RPMI8226 (cell line): ENCODE measurements at places on chromosomes 13 and 19.

DNA sequence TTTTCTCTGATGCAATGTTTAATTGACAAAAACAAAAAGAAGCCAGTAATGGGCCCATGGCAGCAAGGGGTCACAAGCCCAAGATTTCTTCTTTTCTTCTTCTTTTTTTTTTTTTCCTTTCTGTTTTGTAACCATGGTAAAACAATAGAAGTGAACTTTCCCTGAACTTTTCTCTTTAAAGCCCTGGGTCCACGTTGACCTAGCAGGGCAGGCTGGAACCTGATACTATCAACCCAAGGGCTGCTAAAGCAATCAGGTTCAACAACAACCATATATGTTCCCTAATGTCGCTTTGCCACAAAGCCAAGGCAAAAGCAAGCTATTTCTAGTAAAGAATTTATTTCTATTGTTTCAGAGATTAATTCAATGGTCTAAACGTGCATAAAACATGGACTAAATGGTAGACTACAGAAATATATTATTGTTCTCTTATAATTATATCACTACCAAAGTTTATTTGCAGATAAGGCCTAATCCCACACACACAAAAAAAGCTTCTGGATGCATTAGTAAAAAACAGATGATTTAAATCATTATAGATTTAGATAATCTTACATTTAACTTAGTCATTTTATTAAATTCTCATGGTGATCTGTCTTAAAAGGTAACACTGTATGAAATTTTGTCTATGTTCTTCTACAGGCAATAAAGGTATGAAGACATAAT, 153.9 kb downstream of the DACH1 start:
- no peak for DNase-seq

DNA sequence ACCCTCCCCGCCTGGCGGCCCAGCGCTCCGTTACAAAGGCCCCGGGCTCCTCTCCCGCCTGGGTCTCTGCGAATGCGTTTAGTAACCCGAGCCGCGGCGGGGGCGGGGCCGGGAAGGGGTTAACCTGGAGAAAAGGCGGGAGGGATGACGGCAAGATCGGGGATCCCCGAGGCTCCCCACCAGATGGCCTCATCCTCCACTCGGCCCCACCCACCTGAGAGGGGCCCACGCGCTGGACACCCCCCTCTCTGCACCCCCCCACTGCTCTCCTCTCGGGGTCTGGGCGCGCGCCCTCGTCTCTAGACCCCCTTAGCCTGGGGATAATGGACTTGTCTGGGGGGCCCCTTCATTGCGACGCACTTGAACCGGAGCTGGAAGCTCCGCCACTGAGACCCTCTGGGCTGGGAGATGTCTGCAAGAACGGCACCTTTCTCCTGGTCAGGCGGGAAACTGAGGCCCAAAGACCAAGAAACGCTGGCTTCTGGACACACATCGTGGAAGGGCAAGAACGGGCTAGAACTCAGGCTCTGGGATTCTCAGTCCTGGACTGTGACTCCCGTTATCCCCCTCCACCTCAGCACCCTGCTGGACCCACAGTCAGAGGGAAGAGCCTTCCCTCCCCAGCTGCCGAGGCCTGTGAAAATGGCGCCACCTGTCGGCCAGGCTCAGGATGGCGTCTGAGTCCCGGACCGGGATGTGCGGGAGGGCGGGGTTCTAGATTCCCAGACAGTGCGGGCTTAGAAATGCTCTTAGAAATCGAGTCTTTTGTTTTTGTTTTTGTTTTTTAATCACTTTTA, 2.9 kb upstream of the LTBP4 start:
- peak; percentile 72 for DNase-seq

GRCh38 chr13:73204952-73205351, 146.1 kb downstream of the KLF5 start:
- no peak for DNase-seq

- DNase-seq, result no peak
Observed at GRCh38 chr19:53004242-53004641, 9.5 kb upstream of the ERVV-1 start.

GRCh38 chr13:54018485-54018884, 989.9 kb downstream of the OLFM4 start:
- DNase-seq, result no peak

- DNase-seq, result peak; percentile 60
Observed at GRCh38 chr19:13095393-13095784, 7.3 kb downstream of the LYL1 start.

- DNase-seq, result no peak
Observed at GRCh38 chr13:37595162-37595561, 3.4 kb downstream of the POSTN start.

DNA sequence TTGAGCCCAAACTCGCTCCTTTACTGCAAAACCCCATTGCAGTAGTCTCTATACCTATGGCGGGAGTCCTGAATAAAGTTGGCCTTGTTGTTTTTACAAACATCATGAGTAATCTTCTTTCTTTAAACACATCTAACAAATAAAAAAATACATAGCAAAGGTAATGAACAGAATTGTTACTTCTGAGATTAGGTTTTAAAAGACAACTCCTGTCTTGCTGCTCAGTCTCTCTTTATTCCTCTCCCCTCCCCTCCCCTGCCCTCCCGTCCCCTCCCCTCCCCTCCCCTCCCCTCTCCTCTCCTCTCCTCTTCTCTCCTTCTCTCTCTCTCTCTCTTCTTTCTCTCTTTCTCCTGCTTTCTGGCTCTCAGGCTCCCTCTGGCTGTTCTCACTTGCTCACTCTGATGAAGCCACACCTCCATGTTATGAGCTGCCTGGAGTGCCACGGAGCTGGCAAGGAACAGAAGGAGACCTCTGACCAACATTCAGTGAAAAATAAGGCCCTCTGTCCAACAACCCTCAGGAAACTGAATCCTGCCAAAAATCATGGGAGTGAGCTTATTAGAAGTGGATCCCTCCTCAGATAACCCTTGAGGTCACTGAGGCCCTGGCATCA, 300.7 kb upstream of the MIR17HG start:
- DNase-seq, result no peak
